ENCODE measurements at places on chromosomes 7 and 10. TPM values are rescaled to one million over a fixed set of nuclear protein-coding genes. Genes with fewer than 3 reads are reported as not detected.

- DNase-seq, result peak; percentile 9
Observed at GRCh38 chr7:114627231-114627630, 212.6 kb downstream of the FOXP2 start.

DNA sequence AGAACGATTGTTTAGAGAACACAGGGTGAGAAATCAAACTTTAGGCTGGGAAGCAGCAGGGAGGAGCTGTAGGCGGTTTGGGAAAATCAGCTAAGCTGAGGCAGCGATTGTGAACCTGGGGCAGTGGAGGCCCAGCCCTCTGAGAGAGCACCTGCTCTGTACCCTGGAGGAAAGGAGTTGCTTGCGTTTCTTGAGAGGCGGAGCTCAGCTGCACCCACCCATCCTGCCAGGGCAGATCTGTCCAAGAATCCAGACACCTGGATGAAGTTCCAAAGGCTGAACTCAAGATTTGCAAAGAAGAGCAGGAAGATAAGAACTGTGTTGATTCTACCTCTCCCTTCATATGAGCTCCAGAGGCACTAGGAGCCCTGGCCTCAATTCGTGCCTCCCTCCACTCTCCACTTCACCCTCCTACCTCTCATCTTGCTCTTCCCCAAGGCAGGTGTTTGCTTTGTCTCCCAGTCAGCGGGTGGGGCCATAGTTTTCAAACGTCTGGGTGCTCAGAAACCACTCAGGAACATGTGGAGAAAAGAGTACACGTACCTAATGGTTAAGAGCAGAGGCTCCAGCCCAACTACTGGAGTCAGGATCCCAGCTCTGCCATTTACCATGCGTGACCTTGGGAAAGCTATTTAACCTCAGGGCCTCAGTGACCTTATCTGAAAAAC, 21.5 kb upstream of the TMEM213 start:
- DNase-seq, result no peak

DNA sequence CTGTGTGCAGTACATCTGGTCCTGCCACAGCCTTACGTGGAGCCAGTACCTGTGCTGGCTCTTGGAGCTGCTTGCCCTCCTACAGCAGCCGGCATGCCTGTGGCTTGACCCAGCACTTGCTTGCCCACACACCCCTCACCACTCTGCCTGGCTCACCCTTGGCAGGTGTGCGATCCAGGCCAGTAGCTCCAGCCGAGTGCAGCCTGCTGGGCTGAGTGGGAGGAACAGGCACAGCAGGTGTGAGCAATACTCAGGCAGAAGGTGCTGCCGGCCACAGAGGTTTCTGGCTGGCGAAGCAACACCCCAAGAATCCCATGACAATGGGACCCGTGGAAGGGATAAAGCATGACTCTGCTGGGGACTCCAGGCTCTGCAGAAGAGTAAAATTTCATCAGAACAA, 173.5 kb upstream of the ADCY1 start:
- DNase-seq, result no peak

DNA sequence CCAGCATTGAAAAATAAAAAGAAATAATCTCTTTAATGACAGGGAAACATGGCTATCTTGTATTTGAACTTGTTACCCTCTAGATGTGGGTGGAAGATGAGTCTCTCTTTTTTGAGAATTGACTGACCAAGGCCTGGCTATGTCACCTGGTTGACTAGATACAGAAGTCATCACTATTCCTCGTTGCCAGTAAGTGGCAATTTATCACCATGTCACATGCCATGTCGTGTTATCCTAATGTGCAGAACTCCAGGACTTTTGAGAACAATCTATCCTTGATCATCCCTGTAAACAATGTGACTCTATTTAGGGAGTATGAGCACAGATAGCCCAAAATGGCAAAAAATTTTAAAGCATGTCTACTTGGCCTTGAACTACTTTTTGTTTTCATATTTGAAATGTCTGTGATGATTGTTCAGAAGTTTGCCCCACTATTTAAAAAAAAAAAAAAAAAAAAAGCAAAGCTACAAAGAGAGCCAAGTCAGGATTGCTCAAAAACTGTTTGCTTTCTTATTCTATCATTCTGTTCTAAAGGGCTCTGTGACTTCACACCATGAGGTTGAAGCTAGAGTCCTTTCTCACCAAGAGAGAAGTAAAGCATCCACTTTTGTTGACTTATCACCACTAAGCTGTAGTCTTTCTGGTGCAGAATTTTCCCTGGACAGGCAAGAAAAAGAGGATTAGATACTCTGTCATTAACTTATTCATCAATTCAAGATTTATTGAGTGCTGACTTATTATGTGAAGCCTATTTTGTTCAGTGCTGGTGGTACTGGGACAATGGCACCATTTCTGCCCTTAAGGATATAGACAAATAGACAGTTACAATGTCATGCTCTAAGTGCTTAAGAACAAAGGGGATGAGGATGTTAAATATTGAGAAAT, 10.4 kb upstream of the WIPF3 start:
- no peak for DNase-seq

The CUBN gene
- polyA plus RNA-seq, result 1.5 TPM

The MACC1 gene
- polyA plus RNA-seq, result under 0.01 TPM
